ENCODE measurements at places on chromosomes 5 and 9. TPM values are rescaled to one million over a fixed set of nuclear protein-coding genes. Genes with fewer than 3 reads are reported as not detected.

The TMEM174 gene
- not detected for total RNA-seq

The LCN15 gene
- total RNA-seq: 3.4 TPM

The NEK6 gene
- total RNA-seq: 72.6 TPM

The IL3 gene
- not detected for total RNA-seq

The GPR151 gene
- 0.82 TPM for total RNA-seq

The GHR gene
- 3.4 TPM for total RNA-seq

The C1QTNF2 gene
- total RNA-seq: 2.7 TPM

The PCDHGA3 gene
- total RNA-seq: 11.1 TPM

The SMIM32 gene
- total RNA-seq: 3.8 TPM

The ABCA1 gene
- 11.6 TPM for total RNA-seq

The MORN5 gene
- 4.2 TPM for total RNA-seq

The MRPL50 gene
- 22.9 TPM for total RNA-seq

The SVEP1 gene
- total RNA-seq: 4.2 TPM

The SPATA24 gene
- total RNA-seq: 4.3 TPM

The KIF27 gene
- total RNA-seq: 10.0 TPM

The ENHO gene
- total RNA-seq: 121 TPM

The PSAT1 gene
- 87.3 TPM for total RNA-seq

The RNF130 gene
- total RNA-seq: 123 TPM

The KLF9 gene
- 59.6 TPM for total RNA-seq

The SOHLH1 gene
- total RNA-seq: 21.3 TPM

The CYSRT1 gene
- total RNA-seq: 1.2 TPM

The EIF4E1B gene
- 9.7 TPM for total RNA-seq

The PCDHAC1 gene
- 6.0 TPM for total RNA-seq

The ZFP2 gene
- 6.2 TPM for total RNA-seq

The PCDHB6 gene
- total RNA-seq: 10.0 TPM

The DMXL1 gene
- total RNA-seq: 71.7 TPM

The MAT2B gene
- 67.4 TPM for total RNA-seq

The GALNT12 gene
- total RNA-seq: 5.5 TPM

The UGT3A1 gene
- total RNA-seq: not detected

The FCN2 gene
- not detected for total RNA-seq

The UTP15 gene
- total RNA-seq: 21.2 TPM

The CPLANE1 gene
- total RNA-seq: 64.8 TPM

The C5orf58 gene
- total RNA-seq: not detected

The GABRA6 gene
- 0.91 TPM for total RNA-seq

The ACOT12 gene
- 2.7 TPM for total RNA-seq
